ENCODE measurements at places on chromosomes 3 and 15.

DNA sequence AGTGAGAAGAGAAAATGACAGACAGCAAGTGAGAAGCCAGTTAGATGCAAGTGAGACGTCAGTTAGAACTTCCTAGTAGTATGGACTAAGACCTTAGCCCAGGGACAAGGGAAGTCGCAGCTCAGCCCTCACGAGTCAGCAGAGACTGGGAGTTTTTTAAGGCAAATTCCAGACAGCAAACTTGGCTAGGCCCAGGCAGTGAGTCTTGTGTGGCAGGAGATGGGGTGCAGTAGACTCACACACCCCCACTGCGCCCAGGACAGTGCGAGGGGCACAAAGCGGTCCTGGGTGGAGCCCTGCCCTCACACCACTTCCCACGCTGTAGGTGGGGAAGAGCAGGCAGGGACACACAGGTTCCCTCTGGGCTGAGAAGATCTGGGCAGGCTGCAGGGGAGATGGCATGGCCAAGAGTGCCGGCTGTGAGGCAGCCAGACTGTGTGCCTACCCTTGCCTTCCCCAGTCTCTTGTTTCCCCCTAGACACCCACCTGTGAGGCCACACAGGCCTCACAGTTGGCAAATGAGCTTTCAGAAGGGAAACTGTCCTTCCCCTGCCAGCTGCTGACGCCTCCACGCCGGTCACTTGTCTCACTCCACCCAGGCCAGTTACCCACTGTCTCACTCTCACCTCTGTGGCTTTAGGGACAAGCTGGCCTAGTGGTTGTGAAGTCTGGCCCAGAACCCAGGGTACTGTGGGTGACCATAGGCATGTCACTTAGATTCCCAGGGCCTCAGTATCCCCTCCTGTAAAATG is 13.7 kb upstream of the PRKCD start:
- no peak for DNase-seq

- peak; percentile 6 for DNase-seq
Observed at GRCh38 chr3:115512565-115513415, 110.5 kb upstream of the GAP43 start.

GRCh38 chr3:134743006-134743405 is 52.1 kb upstream of the EPHB1 start:
- DNase-seq, result no peak

- no peak for DNase-seq
Observed at GRCh38 chr3:33419948-33420347, 20.3 kb downstream of the UBP1 start.

DNA sequence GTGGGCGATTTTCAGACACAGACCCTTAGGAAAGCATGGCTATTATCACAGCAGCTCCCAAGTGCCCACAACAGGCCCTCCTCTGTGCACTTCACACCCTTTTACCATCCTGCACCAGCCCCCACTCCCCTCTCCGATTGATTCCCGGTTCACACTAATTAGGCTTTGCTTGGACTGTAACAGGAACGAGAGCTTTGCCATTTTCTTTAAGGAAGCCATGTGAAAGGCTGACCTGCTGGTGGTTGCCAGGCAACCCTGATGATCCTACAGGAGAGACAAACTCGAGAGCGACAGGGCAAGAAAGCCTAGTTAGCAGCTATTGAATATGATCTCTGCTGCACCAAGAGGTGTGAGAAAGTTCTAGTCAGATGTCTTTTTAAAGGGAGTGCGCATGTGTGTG is 28.2 kb upstream of the DET1 start:
- no peak for DNase-seq

GRCh38 chr3:189395825-189396224 is 224.1 kb downstream of the TPRG1 start:
- no peak for DNase-seq
